ENCODE measurements at places on chromosomes 3 and 15.

DNA sequence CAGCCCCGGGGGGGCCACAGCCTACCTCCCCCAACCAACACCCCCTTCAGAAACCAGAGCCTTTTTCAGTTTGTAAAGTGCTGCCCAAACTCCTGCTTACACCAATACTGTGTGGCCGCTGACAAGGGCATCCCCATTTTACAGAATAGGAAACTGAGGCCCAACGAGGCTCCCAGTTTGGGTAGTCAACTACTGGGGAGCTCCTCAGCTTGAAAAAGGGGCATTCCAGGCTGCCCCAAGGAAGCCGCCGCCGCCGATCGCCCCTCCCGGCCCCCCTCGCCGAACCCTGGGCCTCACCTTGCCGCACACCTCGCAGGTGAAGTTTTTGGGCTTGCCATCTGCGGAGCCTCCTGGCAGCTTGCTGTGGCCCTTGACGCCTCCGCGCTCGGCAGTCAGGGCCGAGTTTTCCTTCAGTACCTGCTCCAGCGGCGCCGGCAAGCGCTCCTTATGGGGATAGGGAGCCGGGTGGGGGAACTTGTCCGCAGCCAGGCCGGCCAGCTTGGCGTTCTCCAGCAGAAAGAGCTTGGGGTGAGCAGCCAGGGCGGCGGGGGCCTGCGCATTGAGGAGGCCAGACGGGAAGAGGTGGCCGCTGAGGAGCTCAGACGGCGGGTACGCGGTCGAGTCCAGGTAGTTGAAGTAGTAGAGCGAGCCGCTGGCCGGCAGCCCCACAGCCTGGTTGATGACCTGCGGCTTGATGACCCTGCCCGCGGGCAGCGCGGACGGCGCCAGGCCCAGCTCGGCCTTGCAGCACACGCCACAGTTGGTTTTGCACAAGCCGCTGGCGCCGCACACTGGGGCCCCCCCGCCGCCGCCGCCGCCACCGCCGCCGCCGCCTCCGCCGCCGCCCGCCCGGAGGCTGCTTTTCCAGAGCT, 1.4 kb downstream of the FEZF2 start:
- no peak for DNase-seq

GRCh38 chr15:23787346-23788105, 100.4 kb upstream of the NDN start:
- no peak for DNase-seq

GRCh38 chr3:192417017-192417416, 310.3 kb downstream of the FGF12 start:
- DNase-seq, result no peak

GRCh38 chr15:51353976-51354375, 12.5 kb downstream of the GLDN start:
- DNase-seq, result no peak

DNA sequence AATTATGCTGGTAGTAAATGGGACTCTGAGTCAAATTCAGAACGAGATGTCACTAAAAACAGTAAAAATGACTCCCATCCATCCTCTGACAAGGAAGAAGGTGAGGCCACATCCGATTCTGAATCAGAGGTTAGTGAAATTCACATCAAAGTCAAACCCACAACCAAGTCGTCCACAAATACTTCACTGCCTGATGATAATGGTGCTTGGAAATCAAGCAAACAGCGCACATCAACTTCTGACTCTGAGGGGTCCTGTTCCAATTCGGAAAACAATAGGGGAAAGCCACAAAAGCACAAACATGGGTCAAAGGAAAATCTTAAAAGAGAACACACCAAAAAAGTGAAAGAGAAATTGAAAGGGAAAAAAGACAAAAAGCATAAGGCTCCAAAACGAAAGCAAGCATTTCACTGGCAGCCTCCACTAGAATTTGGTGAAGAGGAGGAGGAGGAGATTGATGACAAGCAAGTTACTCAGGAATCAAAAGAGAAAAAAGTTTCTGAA, 15.1 kb upstream of the ZBTB47 start:
- no peak for DNase-seq

GRCh38 chr3:152322756-152323155, 54.0 kb downstream of the MBNL1 start:
- no peak for DNase-seq

DNA sequence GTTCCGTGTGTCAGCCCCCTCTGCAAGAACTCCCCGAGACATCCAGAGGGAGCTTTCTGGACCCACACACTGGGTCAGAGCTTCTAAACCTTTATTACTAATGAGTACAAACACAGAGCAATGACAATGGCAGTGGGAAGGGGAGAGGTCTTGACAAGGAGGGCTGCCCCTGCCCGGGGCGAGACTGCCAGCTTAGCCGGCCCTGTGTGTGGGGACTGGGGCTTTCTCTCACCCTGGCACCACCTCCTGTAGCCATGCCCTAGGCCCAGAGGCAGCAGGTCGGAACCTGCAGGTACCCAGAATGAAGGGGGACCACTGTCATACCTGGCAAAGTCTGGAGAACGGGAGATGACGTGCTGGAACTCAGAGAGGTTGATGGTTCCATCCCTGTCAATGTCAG, 3.1 kb downstream of the CIB1 start:
- DNase-seq, result no peak

DNA sequence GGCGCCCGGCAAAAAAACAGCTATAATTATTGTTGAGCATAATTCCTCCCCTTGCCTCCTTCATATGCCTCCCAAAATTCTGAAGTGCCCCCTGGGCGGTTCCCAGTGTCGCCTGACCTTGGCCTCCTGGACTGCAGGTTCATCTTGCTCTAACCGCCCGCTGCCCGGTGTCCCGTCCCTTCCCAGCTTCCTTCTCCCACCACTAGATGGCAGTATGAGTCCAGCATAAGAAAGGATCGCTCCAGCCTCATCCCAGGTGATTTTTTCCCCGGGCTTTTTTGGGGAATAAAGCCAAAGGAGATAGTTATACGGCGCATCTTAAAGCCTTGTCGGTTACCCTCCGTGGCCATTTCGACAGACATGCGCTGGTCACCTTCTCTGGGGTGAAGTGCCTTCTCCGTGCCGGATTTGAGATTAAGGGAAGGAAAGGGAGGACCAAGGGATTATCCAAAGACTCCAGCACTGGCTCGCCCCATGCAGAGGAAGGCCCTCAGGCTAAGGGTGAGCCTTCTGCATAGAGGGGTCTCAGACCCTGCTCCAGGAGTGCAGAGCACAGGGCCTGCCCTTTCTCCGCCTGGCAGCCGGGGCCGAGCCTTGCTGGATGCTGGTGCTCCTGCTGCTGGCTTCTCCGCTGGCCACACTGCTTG, 45.8 kb upstream of the TRA2B start:
- DNase-seq, result peak; percentile 70

DNA sequence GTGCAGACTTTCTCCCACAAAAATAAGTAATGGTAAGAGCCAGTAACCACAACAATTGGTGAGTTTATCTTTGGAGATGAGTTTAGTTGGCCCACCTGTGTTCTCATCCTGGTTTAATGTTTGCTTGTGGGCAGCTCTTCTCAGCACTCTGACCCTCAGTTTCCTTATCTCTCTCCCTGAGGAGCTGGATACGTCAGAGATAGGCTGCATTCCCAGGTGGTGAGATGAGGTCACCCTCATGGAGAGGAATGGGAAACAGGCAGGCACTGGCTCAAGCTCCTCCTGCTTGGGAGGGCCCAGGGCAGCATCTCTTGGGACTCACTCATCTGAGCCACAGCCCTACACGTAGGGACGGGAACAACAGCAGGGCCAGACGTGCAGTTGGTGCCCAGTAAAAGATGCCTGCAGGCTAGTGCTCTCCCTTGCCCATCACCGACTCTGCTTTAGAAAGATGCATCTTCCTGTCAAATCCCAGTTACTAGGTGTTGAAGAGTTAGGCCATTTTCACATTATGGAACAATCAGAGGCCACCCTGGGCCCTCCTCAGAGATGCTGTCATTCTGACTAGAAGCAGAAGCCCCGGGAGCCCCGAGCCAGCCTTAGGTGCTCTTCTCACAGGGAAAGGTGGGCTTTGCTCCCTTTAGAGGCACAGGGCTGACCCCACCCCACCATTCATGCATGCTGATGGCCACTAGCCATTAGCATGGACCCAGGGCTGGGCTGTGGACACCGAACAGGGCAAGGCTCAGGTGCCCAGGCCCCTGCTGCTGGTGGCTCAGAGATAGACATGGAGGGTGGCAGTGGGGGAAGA, 59.7 kb downstream of the GRIP2 start:
- DNase-seq, result peak; percentile 38

DNA sequence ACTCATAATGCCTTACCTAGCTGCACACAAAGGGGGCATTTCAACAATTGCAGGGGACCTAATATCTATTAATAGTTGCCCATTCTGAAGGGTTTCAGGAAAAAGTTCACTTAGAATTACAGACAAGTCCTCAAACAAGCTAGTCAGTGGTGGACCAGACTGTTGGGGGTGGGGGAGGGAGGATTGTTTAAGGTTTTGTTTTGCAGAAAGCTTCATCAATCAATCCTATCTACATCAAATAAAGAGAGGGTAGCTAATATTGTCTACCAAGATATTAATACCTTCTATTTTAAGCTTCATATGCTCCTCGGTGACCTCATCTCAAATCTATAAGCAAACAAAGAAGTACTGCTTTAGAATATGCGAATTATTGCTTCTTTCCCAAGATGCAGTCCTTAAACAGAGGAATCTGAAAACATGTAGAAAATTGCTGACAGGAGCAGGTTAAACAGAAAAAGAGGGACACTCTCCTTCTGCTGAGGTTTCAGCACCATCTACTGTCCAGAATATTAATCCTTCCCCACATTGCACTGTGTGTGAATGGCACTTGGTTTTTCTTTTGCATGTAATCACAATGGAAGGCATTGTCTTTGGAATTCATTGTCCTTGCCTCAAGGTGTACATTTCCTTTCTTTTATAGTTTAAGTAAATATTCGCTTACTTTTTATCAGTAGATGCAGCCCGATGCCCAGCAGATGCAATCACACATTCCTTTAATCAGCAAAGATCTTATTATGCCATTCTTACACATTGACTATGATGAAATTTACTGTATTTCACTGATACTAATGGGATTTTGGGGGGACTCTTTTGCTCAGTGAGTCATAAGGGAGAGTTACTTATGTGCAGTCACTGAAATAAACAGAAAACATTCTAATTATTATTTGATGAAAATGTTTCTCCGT, 94.7 kb downstream of the IL5RA start:
- DNase-seq, result no peak

DNA sequence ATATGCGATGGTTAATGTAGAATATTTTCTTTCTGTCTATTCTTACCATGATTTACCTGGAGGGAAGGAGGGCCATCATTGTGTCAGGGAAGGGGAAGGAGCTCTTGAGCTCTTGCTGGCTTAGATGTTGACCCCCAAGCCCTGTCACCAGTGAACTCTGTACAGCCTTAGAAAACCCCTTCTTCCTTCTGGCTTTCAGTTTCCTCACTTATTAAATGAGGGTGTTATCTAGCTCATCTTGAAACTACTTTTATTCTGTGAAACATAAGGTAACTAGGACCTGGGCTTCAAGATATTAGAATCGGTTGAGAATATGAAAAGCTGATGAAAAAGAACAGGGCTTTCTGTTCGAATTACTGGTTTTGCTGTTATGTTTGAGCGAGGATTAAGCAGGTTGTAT, 25.1 kb upstream of the UTS2B start:
- DNase-seq, result no peak

- DNase-seq, result no peak
Observed at GRCh38 chr15:85335193-85335942, 45.0 kb upstream of the AKAP13 start.

DNA sequence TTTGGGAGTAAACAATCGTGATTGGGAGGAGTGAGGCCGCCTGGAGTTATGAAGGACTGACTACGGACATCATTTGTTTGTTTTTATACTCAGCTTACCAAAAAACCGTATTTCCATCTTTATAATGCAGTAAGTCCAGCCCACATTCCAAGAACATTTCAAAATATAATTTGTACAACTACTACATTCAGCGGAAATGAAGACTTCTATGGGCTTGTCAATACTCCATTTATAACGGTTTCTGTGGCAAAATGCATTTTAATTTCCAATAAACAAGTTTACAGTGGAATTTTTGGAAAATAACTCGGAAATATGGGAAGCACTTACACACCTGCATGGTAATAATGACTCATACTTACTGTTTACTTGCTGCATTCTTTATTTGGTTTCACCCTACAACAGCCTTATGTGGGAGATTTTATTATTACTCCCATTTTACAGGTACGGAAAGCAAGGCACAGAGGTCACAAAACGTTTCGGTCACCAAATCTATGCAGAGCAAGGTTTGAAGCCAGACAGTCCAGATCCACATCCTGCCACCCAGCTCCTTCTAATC, 62.3 kb downstream of the LDHAL6B start:
- no peak for DNase-seq

DNA sequence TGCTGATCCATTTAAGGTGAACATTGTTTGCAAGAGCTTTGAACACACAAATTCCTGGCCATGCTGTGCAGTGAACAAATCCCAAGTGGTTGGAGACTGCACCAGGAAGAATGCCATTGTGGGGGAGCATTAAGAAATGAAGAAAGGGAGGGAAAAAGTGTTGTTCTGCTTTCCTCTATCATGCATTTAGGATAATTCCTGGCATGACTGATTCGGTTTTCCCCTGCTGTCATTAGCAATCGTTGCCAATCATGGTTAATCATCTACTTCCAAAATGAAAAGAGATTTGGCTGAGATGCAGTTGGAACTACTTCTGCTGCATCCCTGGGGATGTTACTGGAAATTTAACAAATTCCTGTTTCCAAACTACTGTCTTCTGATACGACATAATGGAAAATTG, 73.7 kb upstream of the ZPLD1 start:
- DNase-seq, result no peak

DNA sequence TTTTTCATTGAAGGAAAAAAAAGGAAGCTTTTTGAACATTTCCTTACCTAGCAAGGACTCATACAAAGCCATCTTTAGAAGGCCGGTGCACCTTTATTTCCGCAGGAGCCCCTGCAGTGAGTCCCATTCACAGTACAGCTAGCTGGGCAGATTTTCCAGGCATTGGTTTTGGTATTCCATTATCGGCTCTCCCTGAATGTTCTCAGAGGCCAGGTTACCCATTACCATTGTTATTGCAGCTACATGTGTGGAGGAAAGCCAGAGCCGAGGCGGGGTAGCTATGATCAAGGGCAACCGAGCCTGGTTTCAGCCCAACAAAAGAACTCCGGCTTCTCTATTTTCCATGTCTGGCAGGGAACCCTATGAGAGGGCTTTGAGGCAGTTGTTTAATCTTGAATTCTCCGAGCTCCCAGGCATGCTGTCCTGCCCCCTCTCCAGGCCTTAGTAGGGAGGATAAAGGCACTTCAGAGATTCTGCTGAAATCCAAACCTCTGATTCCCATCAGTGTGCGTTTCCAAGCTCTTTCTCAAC, 100.3 kb downstream of the LRRK1 start:
- no peak for DNase-seq

GRCh38 chr3:88225326-88226008, 75.7 kb downstream of the C3orf38 start:
- no peak for DNase-seq
